H9 (cell line): ENCODE measurements at places on chromosomes 13 and 19. TPM values are rescaled to one million over a fixed set of nuclear protein-coding genes. Genes with fewer than 3 reads are reported as not detected.

DNA sequence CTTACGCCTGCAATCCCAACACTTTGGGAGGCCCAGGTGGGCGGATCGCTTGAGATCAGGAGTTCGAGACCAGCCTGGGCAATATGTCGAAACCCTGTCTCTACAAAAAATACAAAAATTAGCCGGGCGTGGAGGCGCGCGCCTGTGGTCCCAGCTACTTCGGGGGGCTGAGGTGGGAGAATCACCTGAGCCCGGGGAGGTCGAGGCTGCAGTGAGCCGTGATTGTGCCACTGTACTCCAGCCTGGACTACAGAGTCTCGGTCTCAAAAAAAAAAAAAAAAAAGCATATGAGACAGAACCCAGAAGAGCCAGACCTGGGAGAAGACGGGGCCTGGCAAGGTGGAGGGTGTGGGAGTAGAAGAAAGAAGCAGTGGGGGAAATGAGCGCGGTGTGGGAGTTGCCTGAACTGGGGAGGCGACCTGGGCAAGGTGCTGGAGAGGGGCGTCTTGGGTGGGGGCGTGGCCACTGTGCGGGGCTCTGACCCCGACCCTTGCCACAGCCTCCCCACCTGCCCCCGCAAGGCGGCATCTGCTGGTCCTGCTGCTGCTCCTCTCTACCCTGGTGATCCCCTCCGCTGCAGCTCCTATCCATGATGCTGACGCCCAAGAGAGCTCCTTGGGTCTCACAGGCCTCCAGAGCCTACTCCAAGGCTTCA lies 533 bp downstream of the DKKL1 start:
- peak; percentile 41 for DNase-seq
- H3K36me3 ChIP-seq, result peaks cover 8% of the 10 kb centered on the region
- H3K4me1 ChIP-seq, result no peaks in the 10 kb centered on the region; the same call in 1 of the 2 replicates
- H3K4me3 ChIP-seq, result no peak overlapping the region; the same call in 2 of the 3 replicates
- H3K27me3 ChIP-seq, result no peaks in the 10 kb centered on the region
- no peak overlapping the region for H3K27ac ChIP-seq

DNA sequence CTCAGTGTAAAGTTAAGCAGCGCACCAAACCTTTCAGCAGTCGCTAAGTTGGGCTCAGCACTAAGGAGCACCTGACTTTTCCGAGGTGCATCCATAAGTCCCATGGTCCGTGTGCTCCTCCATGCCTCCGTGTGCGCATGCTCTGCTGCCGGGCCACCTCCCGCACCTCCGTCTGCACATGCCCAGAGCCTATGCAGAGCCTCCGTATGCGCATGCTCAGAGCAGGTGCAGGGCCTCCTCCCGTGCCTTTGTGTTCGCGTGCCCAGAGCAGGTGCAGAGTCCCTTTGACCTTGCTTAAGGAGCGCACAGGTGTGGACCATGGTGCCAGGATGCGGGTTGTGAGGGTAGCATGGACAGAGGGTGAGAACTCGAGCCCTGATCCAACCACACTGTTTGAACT lies 46.0 kb downstream of the ATP11A start:
- H3K36me3 ChIP-seq, result peaks cover 3% of the 10 kb centered on the region; the same call in 1 of the 2 replicates
- DNase-seq, result peak; percentile 85
- peak overlapping the region; percentile 35; the same call in 2 of the 3 replicates for H3K4me3 ChIP-seq
- peaks cover 17% of the 10 kb centered on the region for H3K4me1 ChIP-seq
- no peaks in the 10 kb centered on the region for H3K27me3 ChIP-seq

DNA sequence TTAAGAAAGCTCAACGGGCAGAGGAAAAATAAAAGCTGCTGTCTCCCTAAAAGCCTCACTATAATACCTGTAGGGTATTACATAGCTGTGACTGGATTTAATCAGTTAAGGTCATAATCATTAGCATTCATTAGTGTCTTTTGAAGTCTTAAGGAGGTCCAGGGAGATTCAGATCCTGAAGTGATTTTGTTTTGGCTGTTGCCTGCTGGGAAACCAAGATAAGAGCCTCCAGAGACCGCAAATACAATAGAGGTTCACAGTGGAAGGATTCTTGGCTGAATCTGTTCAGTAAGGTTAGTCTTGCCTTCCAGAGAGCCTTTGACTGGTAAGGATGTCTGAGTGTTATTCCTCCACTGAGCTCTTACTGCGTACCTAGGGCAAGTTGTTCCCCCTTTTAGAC lies 54.0 kb upstream of the TNFRSF19 start:
- no peak for DNase-seq
- H3K36me3 ChIP-seq, result no peaks in the 10 kb centered on the region
- 0 out of 2 replicates have a peak, but pooled peaks cover under 1% of the 10 kb centered on the region for H3K4me1 ChIP-seq
- H3K4me3 ChIP-seq, result no peak overlapping the region
- H3K27me3 ChIP-seq, result no peaks in the 10 kb centered on the region

- H3K36me3 ChIP-seq, result peaks cover 7% of the 10 kb centered on the region; the same call in 1 of the 2 replicates
- H3K4me1 ChIP-seq, result no peaks in the 10 kb centered on the region
- H3K27ac ChIP-seq, result no peak overlapping the region
- H3K4me3 ChIP-seq, result no peak overlapping the region; the same call in 2 of the 3 replicates
Observed at GRCh38 chr19:43489979-43490599, 14.5 kb downstream of the PHLDB3 start.

Gene RDH8
- total RNA-seq, result 0.13 TPM in 1 of 2 replicates, not detected in the other

DNA sequence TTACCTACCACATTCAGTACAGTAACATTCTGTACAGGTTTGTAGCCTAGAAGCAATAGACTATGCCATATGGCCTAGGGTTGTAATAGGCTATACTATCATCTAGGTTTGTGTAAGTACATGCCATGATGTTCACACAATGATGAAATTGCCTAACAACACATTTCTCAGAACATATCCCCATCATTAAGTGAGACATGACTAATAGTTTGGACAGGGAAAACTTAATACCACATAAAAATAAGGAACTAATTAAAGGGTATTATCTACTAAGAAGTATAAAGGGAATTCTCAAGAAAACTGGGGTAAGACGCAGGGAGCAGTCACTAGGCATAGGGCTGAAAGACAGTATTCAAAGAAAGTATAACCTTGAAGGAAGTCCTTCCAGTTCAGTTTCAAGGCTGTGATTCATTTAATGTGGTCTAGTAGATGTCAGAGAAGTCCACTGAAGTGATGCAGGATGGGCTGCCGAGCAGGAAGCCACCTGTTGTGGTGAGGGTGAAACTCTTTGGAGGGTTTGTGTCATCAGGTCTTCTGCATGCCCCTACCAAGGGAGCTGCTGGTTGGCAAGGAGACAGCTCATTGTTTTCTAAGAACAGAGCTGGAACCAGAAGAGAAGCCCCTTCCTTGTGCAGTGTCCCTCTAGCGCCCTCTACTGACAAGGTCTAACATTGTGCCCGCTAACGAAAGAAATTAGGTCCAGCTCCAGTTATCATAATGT lies 122.9 kb downstream of the OLFM4 start:
- peak; percentile 78 for DNase-seq
- no peak overlapping the region for H3K4me3 ChIP-seq
- H3K36me3 ChIP-seq, result no peaks in the 10 kb centered on the region
- H3K27me3 ChIP-seq, result no peaks in the 10 kb centered on the region
- no peak overlapping the region for H3K27ac ChIP-seq

DNA sequence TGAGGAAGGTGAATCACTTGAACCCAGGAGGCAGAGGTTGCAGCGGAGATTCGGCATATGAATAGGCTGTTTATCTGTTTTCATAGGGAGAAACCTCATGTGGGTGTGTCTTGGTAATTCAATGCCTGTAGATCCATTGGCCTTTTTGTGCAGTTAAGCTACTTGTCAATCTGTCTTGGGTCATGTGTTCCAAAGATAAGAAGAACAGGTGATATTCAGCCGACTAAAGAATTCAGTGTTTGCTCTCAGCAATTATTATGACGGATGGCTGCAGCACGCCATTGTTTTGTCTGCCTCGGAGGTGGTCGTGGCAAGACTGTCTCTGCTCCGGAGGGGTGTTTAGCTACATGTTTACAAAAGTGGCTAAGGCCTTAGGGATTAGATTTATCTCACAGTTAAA lies 573.0 kb upstream of the PCDH9 start:
- H3K27ac ChIP-seq, result no peak overlapping the region
- no peak for DNase-seq
- H3K4me3 ChIP-seq, result no peak overlapping the region
- H3K36me3 ChIP-seq, result peaks cover 8% of the 10 kb centered on the region; the same call in 2 of the 3 replicates

DNA sequence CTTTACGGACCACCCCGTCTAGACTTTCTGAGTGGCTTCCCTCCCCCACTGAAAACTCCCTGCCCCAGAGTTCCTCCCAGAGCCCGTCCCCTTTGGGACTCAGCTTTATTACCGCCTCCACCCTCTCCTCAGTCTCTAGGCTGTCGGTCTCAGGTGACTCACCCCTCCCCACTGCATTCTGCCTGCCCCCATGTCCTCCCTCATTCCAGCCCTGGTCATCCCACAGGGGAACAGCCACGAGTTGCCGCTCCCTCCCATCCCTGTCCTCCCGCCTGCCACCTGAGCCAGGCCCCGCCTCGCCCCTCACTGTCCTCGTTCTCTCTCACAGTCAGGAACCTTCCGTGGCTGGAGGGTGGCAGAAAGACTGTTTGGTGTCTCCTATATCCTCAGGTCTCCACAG lies 57.3 kb downstream of the SMARCA4 start:
- H3K4me1 ChIP-seq, result no peaks in the 10 kb centered on the region
- no peak overlapping the region for H3K27ac ChIP-seq
- no peak for DNase-seq
- H3K4me3 ChIP-seq, result no peak overlapping the region
- H3K27me3 ChIP-seq, result no peaks in the 10 kb centered on the region

- no peaks in the 10 kb centered on the region for H3K36me3 ChIP-seq
- DNase-seq, result no peak
- H3K27me3 ChIP-seq, result no peaks in the 10 kb centered on the region
- peaks cover 25% of the 10 kb centered on the region for H3K4me1 ChIP-seq
- H3K4me3 ChIP-seq, result peak overlapping the region; percentile 50; the same call in 1 of the 3 replicates
Observed at GRCh38 chr13:99693852-99694611, 192.8 kb downstream of the TM9SF2 start.

GRCh38 chr13:95323930-95324662 lies 22.8 kb upstream of the ABCC4 start:
- H3K27ac ChIP-seq, result no peak overlapping the region
- no peak for DNase-seq
- H3K4me1 ChIP-seq, result no peaks in the 10 kb centered on the region; the same call in 1 of the 2 replicates
- no peaks in the 10 kb centered on the region for H3K36me3 ChIP-seq
- H3K27me3 ChIP-seq, result no peaks in the 10 kb centered on the region

Gene GJB2
- total RNA-seq, result 0.28 and 0.59 TPM in 2 replicates

Gene CYP4F8
- not detected in 2 replicates for total RNA-seq

Gene HIPK4
- 0.15 TPM in 1 of 2 replicates, not detected in the other for total RNA-seq

Gene C19orf67
- 0.39 and 0.72 TPM in 2 replicates for total RNA-seq

Gene ADGRE3
- not detected in 2 replicates for total RNA-seq

GRCh38 chr13:97366172-97366688 lies 67.7 kb upstream of the RAP2A start:
- H3K4me1 ChIP-seq, result no peaks in the 10 kb centered on the region
- no peaks in the 10 kb centered on the region for H3K36me3 ChIP-seq
- DNase-seq, result no peak
- H3K27ac ChIP-seq, result no peak overlapping the region
- H3K27me3 ChIP-seq, result no peaks in the 10 kb centered on the region

- H3K27ac ChIP-seq, result no peak overlapping the region
- H3K4me3 ChIP-seq, result peak overlapping the region; percentile 94
- DNase-seq, result peak; percentile 96
- no peaks in the 10 kb centered on the region for H3K27me3 ChIP-seq
- no peaks in the 10 kb centered on the region for H3K4me1 ChIP-seq
Observed at GRCh38 chr19:27793128-27793643, 1419.8 kb downstream of the UQCRFS1 start.

GRCh38 chr19:43124360-43124759 lies 41.9 kb upstream of the PSG2 start:
- H3K27ac ChIP-seq, result no peak overlapping the region
- no peaks in the 10 kb centered on the region for H3K27me3 ChIP-seq
- H3K36me3 ChIP-seq, result peaks cover 4% of the 10 kb centered on the region; the same call in 1 of the 2 replicates
- H3K4me1 ChIP-seq, result no peaks in the 10 kb centered on the region

- no peaks in the 10 kb centered on the region for H3K27me3 ChIP-seq
- no peaks in the 10 kb centered on the region for H3K36me3 ChIP-seq
- no peaks in the 10 kb centered on the region for H3K4me1 ChIP-seq
- no peak overlapping the region for H3K4me3 ChIP-seq
- DNase-seq, result no peak
Observed at GRCh38 chr13:21800837-21801616, 130.2 kb downstream of the FGF9 start.

DNA sequence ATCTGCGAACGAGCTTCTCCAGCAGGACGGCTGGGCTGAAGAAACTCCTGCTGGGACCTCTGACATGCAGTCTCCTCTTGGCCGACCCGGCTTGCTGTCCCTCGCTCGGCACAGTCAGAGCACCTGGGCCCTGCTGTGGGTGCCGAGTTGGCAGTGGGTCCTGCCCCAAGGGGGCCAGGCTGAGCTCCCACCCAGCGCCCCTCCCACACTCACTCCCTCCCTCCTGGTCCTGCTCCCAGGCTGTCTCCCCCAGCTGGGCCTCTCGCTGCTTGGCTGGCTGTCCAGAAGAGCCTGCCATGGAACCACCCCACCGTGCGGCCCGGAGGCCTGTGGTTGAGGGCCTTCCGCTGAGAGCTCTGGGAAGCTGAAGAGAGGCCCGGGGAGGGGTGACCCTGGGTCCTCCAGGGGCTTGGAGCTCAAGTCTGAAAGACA lies 6.0 kb downstream of the AKT2 start:
- no peaks in the 10 kb centered on the region; the same call in 1 of the 2 replicates for H3K4me1 ChIP-seq
- H3K4me3 ChIP-seq, result no peak overlapping the region
- H3K36me3 ChIP-seq, result 0 out of 2 replicates have a peak, but pooled peaks cover 2% of the 10 kb centered on the region
- no peak for DNase-seq
- H3K27ac ChIP-seq, result no peak overlapping the region

Gene TMPRSS9
- 0.24 and 0.33 TPM in 2 replicates for total RNA-seq

Gene CEACAM19
- 3.5 and 4.6 TPM in 2 replicates for total RNA-seq

Gene RNF225
- total RNA-seq, result 2.0 and 2.1 TPM in 2 replicates

Gene CBARP
- 25.6 and 28.4 TPM in 2 replicates for total RNA-seq

DNA sequence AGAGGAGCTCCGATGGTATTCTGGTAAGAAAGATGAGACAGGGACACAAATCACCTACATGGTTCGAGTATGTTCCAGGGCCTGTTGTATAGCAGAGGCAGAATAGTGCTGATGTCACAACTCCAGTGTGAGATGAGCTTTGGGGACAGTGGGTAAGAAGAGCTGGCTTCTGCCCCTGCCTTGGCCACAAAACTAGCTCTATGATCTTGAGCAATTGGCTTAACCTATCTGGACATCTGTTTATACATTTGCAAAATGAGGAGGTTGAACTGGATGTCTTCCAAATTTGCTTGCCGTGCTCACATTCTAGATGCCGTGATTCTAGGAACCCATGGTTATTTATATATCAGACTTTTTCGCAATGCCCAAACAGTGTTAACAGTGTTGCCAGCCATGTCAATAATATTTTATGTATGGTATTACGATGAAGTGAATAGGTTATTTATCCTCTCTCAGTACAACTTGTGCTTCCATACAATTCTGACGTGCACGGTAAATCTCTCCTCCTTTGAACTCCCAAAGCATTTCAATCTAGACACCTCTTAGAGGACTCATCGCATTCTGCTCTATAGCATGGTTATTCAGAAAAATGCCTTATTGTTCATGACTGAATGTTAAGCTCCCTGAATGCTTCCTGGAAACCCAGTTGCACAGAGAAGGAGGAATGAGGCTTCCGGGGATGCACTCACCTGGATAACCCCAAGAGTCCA lies 316.0 kb downstream of the FOXO1 start:
- H3K4me1 ChIP-seq, result peaks cover 14% of the 10 kb centered on the region
- no peak for DNase-seq
- H3K27ac ChIP-seq, result no peak overlapping the region
- H3K36me3 ChIP-seq, result no peaks in the 10 kb centered on the region

- H3K27ac ChIP-seq, result no peak overlapping the region
- no peaks in the 10 kb centered on the region for H3K4me1 ChIP-seq
- no peak for DNase-seq
- H3K4me3 ChIP-seq, result no peak overlapping the region
- no peaks in the 10 kb centered on the region for H3K27me3 ChIP-seq
- no peaks in the 10 kb centered on the region for H3K36me3 ChIP-seq
Observed at GRCh38 chr13:40503966-40504591, 162.4 kb downstream of the FOXO1 start.

Gene CDC16
- total RNA-seq, result 86.9 and 91.9 TPM in 2 replicates

GRCh38 chr13:78620936-78621470 lies 17.7 kb upstream of the POU4F1 start:
- no peaks in the 10 kb centered on the region for H3K4me1 ChIP-seq
- no peak overlapping the region for H3K4me3 ChIP-seq
- H3K27ac ChIP-seq, result no peak overlapping the region
